Stimulated activated CD4-positive, alpha-beta T cell treated with anti-CD3 and anti-CD28 coated beads, Interleukin-12 subunit alpha, Interleukin-12 subunit beta, amount 100 ng/mL, for 48 hours (primary cell): ENCODE measurements at places on chromosomes 7 and 10.

GRCh38 chr10:116133634-116134033, 139.4 kb downstream of the GFRA1 start:
- DNase-seq: no peak

DNA sequence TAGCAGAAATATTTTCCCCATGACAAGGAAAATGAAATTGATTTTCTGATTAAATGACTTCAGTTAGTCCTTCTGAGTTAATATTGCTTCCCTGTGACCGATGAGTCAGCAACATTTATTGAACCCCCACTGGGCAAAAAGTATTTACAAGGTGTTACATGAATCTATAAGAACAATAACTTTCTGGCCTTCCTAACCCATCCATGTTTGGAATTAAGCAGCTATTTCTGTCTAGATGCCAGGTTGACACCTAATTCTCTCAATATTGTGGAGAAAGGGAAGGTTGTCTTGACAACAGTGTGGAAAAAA, 112.9 kb upstream of the JAZF1 start:
- DNase-seq: no peak

GRCh38 chr7:130047831-130048230, 3.3 kb downstream of the ZC3HC1 start:
- no peak for DNase-seq

- no peak for DNase-seq
These were observed 737 bp upstream of the NUB1 start for GRCh38 chr7:151340794-151341356.

DNA sequence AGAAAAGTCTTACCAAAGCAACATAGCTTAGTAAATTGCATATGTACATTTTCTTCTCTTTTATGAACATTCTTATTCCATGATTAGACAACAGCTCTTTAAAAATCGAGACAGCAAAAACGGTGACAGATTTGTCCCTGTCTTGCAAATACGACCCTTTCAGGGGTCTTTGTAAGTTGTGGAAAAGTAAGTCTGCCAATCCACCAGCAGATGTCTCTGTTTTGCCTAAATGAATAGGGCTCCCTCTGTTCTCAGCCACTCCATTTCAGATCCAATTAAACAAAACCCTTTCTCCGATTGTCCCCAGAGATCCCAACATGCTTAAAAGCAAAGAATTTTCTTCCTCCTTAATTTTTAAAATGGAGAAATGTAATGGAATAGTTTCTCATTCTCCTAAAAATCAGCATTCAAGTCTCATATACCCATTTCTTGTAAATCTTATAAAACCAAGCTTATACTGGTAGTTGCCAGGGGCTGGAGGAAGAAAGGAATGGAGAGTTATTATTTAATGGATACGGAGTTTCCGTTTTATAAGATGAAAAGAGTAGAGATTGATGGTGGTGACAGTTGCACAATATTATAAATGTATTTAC, 61.0 kb upstream of the NFE2L3 start:
- no peak for DNase-seq

- DNase-seq: no peak
These were observed 248.9 kb downstream of the ABCA13 start for GRCh38 chr7:48420206-48420605.

DNA sequence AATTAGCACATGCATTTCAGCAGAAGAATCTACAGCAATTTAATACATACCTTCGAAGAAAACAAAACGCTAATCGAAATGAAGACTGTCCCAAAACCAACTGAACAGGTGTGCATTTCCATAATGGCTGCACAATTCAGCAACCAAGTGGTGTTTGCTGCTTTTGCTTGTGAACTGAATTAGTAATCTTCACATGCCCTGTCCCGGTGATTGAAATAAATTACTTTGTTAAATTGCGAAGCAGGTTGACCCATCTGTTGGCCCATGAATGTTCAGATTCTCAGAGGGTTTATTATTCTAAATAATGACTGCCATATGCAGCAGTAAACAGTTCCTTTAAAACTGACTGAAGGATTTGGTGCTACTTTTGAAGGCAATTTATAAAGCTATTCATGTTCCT, 445.2 kb upstream of the NFE2L3 start:
- no peak for DNase-seq

GRCh38 chr7:51114501-51114900, 202.1 kb downstream of the COBL start:
- no peak for DNase-seq

DNA sequence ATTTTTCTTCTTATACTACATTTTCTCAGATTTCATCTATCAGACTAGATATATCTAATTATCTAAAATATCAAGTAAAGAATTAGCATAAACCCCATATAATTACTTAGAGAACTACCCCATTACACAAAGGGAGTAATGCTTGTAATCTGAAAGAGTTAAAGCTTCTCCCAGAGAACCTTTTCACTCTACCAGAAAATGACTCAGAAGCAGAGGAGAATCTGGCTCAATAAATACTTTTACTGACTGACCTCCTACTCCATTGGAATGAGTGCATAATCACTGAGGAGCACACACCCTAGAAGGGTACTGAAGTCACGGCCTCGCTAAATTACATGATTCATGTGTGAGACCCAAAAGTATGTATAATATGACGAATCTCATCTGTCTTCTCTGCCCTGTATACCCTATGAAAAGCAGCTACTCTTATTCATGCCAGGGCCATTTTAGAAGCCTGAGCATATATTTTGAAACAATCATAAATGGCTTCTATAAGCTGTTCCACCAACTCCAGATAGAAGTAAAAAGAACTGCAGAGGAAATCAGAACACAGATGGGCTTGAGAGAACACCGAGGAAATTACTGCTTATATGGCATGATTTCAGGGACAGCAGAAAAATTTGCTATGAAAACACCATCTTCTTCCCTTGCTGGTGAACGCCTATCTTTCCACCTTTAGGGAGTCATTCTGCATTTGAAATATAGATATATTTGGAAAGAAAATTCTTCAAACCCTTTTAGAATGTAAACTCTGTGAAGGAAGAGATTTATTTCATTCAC, 32.7 kb downstream of the DNMBP start:
- no peak for DNase-seq

- DNase-seq: peak; percentile 26
These were observed 26.2 kb downstream of the ADK start for GRCh38 chr10:74177140-74177677.

GRCh38 chr10:77865580-77866324, 60.8 kb downstream of the DLG5 start:
- no peak for DNase-seq

DNA sequence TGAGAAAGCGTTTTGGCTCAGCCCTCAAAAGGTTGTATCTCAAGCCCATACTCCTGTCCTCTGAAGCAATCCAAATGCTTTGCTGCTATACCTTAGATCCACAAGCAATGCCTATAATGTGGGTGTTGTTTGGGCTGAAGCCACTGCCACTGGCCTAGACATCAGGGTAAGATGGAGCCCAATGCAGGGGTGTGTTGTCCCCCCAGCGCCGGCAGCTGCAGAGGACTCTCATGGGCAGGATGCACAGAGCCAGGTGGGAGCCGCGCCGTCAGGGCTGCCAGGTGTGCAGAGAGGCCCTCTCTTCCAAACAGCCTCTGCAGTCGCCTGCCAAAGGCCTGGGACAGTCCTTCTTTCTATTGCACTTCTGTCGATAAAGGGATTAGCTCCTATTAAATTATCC, 205.2 kb upstream of the SHH start:
- no peak for DNase-seq

DNA sequence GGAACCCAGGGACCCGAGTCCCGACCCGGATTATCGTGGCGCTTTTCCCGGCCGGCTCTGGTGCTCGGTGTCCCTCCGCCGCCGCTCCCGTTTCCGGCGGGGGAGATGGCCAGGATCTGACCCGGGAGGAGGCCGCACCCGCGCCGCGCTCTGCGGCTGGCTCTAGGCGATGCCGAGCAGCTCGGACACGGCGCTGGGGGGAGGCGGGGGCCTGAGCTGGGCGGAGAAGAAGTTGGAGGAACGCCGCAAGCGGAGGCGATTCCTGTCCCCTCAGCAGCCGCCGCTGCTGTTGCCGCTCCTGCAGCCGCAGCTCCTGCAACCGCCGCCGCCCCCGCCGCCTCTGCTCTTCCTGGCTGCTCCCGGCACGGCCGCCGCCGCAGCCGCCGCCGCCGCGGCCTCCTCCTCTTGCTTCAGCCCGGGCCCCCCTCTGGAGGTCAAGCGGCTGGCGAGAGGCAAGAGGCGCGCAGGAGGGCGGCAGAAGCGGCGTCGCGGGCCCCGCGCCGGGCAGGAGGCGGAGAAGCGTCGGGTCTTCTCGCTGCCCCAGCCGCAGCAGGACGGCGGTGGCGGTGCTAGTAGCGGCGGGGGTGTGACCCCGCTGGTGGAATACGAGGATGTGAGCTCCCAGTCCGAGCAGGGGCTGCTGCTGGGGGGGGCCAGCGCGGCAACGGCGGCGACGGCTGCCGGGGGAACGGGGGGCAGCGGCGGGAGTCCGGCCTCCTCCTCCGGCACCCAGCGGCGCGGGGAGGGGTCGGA, 593 bp downstream of the CDK13 start:
- DNase-seq: no peak

DNA sequence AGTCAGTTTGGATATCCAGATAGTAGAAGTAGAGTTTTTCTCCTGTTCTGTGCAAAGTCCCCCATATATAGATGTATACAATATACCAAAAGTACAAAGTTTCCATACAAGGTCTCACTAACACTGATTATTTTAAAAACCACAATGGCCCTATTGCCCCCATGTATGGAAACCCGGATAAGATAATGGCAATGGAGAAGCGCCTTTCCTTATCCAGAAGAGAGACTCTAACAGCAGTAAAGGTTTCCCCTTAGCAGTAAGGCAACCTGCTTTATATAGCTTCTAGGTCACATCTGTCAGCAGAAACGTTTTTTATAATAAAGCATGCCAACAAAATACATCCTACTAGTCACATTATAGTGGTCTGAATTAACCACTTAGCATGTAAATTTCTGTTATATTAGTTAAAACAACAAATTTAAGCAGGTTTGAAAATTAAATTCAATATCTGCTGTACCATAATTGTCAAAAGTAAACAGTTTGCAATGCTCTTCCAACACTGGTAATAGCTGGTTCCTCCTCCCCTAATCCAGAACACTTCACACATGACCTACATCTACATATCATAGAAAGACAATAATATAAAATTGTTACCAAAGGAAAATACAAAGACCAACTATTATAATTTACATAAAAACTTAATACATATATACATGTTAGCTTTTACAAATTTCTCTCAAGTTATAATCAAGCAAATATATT, 22.4 kb downstream of the USP6NL start:
- DNase-seq: no peak

DNA sequence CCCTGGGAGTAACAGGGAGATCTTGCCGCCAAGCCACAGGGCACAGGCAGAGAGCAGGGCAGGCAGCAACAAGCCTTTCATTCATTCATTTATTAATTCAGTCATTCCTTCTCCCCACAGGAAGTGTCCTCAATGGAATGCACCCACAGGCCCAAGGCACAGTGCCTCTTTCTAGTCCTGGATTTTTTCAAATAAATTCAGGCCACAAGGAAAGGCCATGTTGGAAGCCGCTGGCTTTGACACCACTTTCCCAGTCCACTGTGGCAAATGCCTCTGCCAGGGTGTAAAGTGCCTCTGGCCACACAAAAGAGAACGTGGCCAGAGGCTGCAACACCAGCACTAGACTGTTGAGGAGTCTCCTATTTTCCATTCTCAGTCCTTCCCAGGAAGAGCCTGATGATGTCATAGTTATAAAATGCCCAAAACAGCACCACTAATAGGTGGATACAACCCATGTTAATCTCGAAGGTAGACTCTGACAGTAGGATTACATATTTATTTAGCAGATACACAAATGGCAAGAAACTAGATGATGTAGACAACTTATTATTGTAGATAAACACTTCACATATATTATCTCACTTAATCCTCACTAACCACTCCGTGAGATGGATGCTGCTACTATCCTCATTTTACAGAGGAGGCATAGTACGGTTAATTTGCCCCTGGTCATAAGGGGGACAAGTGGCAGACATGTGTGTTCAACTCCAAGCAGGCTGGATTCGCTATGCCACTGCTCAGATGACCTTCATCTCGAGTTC, 5.5 kb downstream of the JAZF1 start:
- DNase-seq: no peak

GRCh38 chr10:26441491-26442214, 3.5 kb downstream of the APBB1IP start:
- DNase-seq: no peak

GRCh38 chr7:43485580-43485979, 97.3 kb upstream of the STK17A start:
- no peak for DNase-seq

GRCh38 chr10:78229489-78229888, 195.8 kb downstream of the RPS24 start:
- DNase-seq: no peak

DNA sequence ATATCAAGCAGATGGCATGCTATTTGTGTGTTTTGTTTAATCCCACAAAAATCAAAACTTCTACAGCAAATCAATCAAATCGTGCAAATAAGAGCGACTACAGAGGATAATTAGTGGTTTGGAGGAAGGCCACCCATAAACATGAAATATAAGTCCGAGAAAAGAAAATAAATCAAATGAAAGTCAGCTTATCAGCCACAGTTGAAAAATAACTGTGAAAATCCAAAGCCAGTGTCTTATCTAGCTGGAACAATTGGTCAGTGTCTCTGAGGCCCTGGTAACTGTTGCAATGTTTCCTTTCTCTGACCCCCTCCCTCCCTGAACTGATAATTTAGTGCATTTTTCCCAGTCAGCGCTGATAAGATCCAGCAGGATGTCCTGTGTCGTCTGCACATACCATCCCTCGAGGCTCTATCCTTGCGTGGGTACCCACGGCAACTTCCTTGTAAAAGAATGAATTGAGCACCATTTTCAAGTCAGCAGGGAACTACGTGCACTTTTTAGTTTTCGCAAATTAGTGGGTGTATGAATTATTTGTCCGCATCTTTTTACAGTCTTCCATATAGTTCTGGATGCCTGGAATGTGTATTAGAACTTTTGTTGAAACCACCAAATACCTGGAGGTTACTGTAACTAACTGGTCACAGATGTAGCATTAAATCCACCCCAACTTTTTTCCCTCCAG, 10.8 kb upstream of the JCAD start:
- no peak for DNase-seq

DNA sequence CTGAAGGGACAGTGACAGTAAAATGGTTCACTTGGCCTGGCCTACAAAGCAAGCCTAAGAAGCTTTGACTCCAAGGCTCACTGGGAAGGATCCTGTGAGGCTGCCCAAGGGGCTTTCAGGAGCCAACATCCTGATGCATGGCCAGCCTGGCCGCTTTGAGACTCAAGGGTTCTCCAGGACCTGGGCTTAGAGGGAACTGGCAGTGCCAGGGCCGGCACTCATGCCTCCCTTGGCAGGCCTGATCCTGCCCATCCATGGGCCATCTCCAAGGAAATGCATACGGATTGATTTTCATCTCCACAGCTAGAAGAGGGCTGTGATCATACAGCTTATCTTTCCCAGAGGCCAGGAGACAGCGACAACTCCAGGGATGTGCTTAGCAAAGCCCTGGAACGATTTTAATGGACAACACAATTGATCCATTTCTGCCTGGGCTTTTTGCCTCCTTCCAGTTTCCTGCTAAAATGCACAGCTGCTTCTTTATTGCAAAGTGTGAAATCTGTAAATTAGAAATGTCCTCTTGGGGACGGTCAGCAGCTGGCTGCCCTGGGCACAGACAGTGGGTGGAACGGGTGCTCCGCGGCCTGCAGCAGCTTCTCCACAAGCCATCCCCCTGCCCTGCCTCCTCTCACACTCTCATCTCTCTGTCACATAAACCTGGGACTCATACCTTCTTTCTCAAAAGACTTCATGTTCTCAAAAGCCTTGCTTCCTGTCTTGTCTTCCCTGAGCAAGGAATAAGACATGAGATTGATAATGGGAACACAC, 288.5 kb downstream of the GRID1 start:
- no peak for DNase-seq

GRCh38 chr7:1533547-1534329, 3.2 kb downstream of the MAFK start:
- DNase-seq: no peak
